Activated naive CD4-positive, alpha-beta T cell treated with Interleukin-2 at 50 U/mL for 16 hours (primary cell): ENCODE measurements at places on chromosomes 4 and X.

GRCh38 chrX:109732017-109732801 is 848 bp downstream of the ACSL4 start:
- peak; percentile 16 for DNase-seq

DNA sequence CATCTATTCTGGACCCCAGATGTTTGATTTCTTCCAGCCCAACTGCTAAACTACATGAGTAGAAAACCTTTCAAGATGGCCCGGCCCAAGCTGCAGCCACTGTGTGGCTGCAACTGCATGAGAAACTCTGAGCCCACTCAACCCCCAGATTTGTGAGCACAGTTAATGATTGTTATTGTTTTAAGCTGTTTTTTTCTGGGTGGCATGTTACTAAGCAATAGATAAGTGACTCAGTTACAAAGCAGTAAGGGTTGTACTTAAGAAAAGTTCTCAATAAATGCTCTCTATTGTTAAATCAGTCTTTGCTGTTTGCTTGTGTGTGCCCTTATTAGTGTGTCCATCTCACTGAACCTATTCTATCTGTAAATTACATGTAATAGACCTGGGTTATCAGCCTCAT is 51.8 kb downstream of the GC start:
- no peak for DNase-seq

DNA sequence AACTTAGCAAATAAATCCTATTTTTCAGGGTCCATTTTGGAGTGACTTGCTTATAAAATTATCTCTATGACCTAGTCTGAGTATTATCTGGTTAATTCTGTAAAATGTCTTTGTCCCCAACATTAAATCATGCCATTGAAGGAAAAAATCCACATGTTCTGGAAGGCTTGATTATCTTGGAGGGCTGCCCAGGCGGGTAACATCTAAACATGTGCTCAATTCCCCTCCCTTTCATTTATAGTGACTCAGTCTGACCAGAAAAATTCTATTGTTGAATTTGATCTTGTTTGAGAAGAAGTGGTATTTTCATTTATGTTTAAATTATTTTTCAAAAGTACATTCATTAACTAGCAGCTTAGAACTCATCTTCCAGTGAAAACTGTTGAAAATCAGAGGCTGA is 55.4 kb upstream of the SLC10A7 start:
- no peak for DNase-seq

DNA sequence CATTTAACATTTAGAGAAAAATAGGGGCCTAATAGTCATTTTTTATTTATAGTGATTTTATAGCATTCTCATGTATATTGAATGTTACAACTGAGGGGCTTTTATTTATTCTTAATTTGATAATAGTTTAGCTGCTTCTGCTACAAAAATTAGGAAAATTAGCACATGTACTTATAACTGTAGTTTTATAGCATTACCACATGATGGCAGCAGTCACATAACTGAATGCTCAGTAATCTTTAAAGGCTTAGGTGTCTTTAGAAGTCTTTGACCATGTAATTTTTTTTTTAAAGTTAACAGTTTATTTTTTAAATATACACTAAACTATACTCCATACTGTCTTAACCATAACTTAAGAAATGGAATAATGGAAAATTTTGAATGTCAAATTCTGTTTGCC is 136.6 kb downstream of the STAG2 start:
- DNase-seq, result no peak

GRCh38 chr4:99855678-99856077 is 38.5 kb downstream of the LAMTOR3 start:
- DNase-seq, result no peak

GRCh38 chr4:73690051-73690738 is 50.2 kb upstream of the CXCL8 start:
- no peak for DNase-seq

DNA sequence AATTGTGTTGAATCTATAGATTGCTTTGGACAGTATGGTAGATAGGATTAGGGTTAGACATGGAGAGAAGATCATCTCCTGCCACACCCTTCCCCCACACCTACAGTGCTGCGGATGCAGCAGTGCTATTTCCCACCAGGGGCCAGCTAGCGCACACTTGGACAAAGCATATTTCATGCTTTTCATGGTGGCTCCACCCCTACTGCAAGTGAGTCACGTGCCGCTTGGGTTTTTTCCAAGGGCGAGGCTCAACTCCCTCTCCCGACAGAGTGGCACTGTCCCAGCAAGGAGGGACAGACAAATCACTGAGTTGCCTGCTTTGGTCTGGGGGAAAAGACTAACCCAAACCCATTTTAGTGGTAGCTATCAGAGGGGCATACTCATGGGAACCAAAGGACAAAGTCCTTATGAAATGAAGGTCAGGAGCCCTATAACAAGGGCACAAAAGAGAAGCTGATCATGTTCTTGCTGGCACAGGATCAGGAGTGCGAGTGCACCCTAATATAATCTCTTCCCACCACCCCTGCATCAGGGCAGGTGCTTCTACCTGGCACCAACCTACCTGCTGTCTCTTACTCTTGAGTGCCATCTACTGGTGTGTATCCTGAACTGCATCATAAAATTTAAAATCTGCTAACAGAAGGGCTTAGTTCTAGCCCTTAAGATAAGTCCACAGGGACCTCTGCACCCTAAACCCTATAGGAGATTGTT is 55.1 kb upstream of the PGAM4 start:
- DNase-seq, result no peak

- no peak for DNase-seq
Measured at GRCh38 chr4:115780268-115780667, 666.8 kb upstream of the NDST4 start.

DNA sequence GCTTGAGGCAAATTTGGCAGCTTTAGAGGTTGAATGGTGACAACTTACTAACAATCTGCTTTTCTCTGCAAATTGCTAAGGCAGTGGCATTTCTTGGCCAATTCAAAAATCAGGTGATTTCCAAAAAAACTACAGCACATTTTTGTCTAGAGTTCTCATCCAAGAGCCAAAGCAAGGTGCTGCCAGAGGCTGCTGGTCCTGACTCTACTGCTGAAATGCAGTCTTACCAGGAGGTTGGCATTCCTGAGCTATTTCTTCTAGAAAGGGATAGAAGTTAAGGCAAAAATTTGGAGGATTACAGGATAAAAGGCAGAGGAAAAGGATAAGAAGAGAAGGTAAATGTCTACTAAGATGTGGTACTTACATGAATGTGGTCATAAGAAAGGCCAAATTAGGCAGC is 75.6 kb downstream of the COX18 start:
- no peak for DNase-seq
